ENCODE measurements at places on chromosomes 1 and 21. TPM values are rescaled to one million over a fixed set of nuclear protein-coding genes. Genes with fewer than 3 reads are reported as not detected.

The AGO4 gene
- 14.0 TPM for total RNA-seq

The CTNNBIP1 gene
- total RNA-seq = 107 TPM

The EDARADD gene
- total RNA-seq = 2.6 TPM

The IVL gene
- total RNA-seq = 1.6 TPM

The FHAD1 gene
- total RNA-seq = 0.13 TPM

The FYB2 gene
- not detected for total RNA-seq

The TFF2 gene
- not detected for total RNA-seq

The CAPN9 gene
- not detected for total RNA-seq

The ADAMTS5 gene
- 0.26 TPM for total RNA-seq
